A375 (cell line): ENCODE measurements at places on chromosomes 3 and 15. TPM values are rescaled to one million over a fixed set of nuclear protein-coding genes. Genes with fewer than 3 reads are reported as not detected.

The SAMMSON gene
- 3.6 and 6.4 TPM in 2 replicates for total RNA-seq

The WDR76 gene
- total RNA-seq, result 19.4 and 27.3 TPM in 2 replicates

The PTPN23 gene
- total RNA-seq, result 30.4 and 38.9 TPM in 2 replicates

The GABRB3 gene
- 7.0 and 7.9 TPM in 2 replicates for total RNA-seq

The C3orf85 gene
- not detected in 2 replicates for total RNA-seq
